ENCODE measurements at places on chromosomes 7 and 10.

DNA sequence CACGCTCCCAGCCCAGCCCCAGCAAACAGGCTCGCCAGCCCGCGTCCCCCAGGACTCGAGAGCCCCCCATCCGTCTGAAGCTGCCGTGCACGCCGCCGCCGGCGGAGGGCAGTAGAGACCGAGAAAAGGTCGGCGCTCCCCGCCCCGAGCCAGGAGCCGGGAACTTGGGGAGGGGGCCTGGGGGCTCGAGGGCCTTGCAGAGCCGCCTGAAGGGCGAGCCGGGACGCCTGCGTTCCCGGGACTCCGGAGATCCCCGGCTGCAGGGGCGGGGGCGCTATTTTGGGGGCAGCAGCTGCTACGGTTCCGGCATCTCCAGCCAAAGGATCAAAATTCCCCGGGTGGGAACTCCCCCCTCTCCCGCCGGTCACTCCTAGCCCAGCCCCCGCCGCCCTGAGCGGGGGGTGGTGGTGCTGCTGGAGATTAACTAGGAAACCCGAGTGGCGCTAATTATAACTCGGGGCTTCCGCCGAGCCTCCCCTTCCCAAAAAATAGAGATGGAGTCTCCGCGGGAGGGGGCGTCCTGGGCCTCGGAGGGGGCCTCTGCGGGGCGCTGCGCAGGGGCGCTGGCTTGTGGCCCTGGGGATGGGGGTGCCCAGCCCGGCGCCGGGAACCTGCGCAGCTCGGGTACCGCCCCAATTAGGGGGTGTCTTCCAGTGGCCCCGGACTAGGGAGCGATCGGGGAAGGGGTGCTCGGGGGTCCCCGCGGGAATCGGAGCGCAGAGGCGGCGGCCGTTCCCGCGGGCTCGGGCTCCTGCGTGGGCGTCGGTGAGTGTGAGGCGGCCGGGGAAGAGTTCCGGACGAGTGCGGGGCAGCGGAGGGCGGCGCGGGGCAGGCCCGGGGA is 608 bp downstream of the ACHE start:
- peak; percentile 61 for DNase-seq

- no peak for DNase-seq
These were observed 1067.6 kb upstream of the CELF2 start for GRCh38 chr10:9950070-9950469.

GRCh38 chr10:87603196-87603595 is 56.5 kb upstream of the PAPSS2 start:
- no peak for DNase-seq

- DNase-seq: no peak
These were observed 25.1 kb downstream of the HDAC9 start for GRCh38 chr7:18520450-18521235.

DNA sequence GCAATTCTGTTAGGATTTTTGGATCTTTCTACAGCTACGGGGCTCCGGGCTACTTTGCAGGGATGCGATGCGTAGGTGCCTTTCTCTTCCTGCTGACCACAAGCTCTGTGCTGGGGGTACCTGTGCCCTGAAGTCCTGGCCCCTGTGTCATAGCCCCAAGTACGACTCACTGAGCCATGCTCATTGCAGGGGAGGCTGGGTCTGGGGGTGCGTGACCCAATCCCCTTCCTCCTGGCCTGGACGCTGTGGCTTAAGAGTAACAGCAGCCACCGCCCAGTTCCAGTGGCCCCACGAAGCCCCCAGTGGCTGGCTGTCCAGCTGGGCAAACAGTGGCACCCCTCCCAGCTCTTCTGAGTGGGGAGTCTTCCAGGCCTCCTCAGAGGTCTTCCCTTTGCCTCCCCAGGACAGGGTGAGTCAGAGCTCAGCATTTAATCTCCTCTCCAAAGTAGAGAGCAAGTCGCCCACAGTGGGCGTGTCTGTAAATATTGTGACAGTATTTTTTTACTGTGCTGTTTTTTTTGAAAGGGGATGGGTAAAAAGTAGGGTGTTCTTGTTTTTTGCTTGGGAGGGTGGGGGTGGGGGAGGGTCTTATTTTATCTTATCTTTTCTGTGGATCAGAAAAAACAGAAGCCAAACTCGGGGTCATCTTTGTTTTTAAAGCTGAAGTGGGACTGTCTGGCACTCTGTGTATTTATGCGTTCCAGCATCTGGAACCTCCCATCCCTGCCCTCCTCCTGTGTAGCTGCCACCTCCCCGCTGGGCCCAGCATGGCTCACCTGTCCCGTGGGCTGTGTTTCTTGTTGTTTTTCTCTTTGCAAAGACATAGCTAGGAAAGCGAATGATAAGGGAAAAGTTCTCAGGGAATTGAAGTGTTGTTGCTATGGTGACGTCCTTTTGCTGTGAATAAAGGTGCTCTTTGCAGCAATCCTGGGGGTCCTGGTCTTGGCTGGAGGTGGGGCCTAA is 8.2 kb downstream of the LFNG start:
- no peak for DNase-seq

- peak; percentile 47 for DNase-seq
These were observed 14.0 kb upstream of the SLC18A2 start for GRCh38 chr10:117226813-117227451.

GRCh38 chr10:60425392-60426110 is 35.9 kb upstream of the ANK3 start:
- peak; percentile 15 for DNase-seq

DNA sequence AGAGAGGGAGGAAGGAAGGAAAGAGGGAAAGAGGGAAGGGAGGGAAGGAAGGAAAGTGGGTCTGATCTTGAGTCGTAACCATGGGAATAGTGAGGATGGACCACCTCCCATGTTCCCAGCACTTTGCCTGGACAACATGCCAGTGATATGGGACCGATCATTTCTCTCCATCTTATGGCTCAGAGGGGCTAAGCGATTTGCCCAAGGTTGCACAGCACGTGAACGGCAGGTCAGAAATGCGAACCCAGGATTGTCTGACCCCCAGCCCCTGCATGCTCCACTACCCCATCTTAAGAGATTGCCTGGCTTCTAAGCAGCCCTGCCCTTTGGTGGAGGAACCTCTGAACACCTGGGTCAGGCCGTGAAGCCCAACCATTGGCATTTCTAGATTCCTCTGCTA is 109.0 kb upstream of the CARD11 start:
- DNase-seq: no peak

DNA sequence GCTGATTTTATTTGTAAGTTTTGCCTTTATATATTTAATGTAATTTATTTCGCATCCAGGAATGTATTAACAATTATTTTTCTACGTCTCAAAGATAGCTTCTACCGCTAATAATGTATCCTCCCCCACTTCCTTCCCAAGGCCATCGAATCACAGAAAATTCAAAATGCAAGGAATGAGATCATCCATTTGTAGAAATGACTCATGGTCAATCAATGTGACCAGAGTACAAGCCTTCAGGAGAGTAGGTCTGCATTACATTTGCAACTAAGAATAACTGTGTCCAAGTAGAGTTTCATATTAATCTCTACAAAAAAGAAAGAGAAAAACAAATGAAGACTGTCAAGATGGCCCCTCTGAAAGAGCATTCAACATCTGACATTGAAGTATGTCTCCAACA is 205.9 kb upstream of the PHF14 start:
- no peak for DNase-seq

GRCh38 chr7:146090023-146090645 is 26.5 kb upstream of the CNTNAP2 start:
- DNase-seq: no peak

GRCh38 chr10:104074505-104074904 is 11.2 kb downstream of the COL17A1 start:
- DNase-seq: no peak

DNA sequence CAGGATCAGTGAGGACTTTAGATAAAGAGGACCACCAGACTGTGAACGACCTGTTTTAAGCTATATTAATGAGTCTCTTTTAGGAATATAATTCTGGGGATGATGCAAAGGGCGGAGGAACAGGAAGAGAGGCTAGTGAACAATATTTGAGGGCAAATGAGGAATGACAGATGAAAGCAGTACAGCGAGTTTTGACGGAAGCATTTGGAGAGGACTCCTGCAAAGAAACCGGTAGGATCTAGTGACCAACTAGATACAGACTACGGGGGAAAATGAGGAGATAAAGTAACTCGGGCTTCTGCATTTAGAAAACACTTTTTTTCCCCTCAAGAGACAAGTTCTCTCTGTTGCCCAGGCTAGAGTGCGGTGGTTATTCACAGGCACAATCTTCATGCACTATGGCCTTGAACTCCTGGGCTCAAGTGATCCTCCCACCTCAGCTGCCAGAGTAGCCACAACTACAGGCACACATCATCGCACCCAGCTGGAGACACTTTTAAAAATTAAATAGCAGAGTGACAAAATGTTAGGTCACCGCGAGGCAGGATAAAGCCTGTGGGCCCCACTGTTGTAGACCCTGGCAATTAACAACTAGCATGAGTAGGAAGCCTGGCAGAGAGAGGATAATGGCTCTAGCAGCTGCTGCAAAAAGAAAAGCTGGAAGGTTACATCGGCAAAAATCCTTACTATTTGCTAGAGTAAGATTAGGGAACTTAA is 143.2 kb downstream of the SRPK2 start:
- DNase-seq: peak; percentile 70

DNA sequence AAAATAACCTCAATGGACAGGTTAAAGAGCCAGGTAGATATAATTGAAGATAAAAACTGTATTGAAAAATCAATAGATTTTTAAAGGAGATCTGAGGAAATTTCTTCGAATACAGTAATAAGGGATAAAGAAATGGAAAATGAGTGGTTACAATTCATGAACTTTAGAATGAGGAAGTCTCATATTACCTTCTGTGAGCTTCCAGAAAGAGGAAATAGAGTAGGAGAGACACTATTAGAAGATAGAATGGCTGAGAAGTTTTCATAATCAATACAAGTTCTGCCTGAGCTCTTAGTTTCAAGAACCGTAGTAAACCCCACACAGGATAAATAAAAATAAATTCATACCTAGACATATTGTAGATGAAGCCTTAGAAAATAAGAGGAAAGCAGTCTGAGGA is 11.5 kb downstream of the SDK1 start:
- DNase-seq: no peak

- no peak for DNase-seq
These were observed 208.9 kb downstream of the ARL4A start for GRCh38 chr7:12896316-12896715.

- no peak for DNase-seq
These were observed 12.0 kb downstream of the TBX20 start for GRCh38 chr7:35241884-35242283.

DNA sequence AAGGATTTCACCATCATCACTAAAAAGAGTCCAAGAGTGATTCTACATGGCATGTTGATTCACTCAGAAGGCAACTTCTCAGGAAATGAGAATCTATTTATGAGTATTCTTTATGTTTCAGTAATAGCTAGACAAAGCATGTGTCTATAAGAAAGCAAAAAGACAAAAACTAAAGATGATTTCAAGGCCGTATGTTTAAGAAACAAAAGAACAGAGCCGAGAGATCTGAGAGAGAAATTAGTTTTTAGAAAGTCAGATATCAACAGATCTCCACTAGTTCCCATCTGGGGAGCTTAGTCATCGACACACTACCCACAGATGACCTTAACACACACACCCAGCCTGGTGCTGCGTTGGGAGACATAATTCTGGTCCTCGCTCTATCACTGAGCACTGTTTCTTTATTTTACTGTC is 21.0 kb downstream of the PIP4K2A start:
- no peak for DNase-seq

DNA sequence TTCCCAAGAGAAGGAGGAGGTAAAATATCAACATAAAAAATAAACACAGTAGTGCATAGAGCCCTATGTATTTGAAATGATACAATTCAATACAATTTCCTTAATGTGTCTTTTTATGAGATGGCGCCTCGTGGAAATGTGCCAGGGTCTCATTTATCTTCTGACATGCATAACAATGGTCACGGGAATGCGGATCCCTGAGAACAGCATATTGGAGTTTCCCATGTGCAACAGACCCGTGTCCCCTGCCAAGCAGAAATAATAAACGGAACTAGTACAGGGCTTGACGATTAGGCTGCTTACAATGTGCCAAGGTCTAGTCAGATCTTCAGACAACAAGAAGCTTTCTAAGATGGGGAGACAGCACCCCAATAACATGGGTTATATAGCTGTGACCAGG is 217.9 kb downstream of the ARHGAP21 start:
- DNase-seq: no peak

GRCh38 chr10:21889477-21890275 is 113.9 kb downstream of the DNAJC1 start:
- DNase-seq: no peak

DNA sequence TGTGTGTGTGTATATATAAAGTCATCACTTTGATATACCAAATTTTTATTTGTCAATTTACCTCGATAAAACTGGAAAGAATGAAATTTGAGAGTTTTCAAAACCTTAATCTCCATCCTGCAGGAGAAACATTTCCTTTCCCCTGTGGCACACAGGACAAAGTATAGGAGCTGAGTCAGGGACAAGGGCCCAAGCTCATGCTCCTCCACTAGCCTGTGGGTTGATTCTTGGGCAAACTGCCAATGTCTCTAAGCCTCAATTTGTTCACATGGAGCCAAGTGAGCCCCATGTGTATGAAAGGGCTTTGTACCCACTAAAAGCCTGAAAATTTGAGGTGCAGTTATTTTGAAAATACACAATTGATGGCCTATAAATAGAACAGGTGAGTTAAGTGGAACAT is 60.3 kb upstream of the IL6 start:
- DNase-seq: no peak

DNA sequence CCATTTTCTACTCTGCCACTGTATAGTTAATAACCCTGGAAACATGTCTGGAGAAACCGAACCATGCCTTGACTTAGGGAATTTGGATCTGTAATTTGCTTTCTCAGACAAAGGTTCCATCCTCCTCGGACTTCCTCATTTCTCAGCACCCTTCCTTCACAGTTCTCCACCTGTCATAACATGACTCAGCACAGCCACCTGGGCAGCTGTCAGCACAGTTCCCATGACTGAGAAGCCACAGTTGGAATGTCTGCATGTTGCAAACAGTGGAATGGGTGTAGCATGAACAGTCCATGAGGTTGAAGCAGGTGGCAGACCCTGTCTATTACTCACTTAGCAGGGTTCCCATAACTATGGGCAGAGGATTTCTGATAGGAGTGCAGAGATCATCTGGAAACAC is 634 bp upstream of the OR9A4 start:
- no peak for DNase-seq

GRCh38 chr10:6255548-6256061 is 52.9 kb downstream of the PFKFB3 start:
- no peak for DNase-seq

GRCh38 chr7:116610210-116610609 is 61.8 kb upstream of the MET start:
- DNase-seq: no peak
